ENCODE measurements at places on chromosomes 1 and 21.

DNA sequence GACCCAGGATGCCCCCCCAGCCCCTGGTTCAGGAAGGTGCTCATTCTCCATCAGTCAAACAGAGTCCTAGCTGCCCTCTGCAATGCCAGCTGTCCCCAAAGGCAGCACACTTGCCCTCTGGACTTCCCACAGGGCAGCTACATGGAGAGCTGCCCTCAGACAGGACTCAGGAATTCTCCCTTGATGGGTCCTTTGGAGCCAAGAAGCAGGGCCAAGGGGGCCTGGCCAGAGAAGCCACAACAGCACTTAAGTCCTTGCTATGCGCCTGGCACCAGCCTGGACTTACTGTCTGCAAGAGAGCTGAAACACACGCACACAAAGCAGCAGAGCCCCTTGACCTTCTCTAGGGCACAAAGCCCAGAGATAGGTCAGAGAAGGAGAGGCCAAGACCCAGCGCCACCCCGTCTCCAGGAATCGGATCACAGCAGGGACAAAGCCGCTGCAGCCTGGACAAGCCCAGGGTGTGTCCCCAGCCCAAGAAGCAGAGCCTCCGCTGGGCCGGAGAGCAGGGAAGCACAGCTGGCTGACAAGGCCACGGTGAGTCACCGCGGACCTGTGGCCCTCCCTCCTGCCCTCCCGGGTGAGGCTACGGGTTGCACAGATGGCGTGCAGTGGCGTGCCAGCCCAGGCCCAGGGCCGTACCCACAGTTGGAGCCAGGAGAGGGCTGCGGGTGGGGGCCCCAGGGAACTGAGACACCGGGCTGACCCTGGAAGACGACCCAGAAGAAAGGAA, 1.7 kb downstream of the WNT9A start:
- DNase-seq, result no peak

GRCh38 chr1:23591460-23592208, 32.3 kb upstream of the ID3 start:
- DNase-seq, result no peak

DNA sequence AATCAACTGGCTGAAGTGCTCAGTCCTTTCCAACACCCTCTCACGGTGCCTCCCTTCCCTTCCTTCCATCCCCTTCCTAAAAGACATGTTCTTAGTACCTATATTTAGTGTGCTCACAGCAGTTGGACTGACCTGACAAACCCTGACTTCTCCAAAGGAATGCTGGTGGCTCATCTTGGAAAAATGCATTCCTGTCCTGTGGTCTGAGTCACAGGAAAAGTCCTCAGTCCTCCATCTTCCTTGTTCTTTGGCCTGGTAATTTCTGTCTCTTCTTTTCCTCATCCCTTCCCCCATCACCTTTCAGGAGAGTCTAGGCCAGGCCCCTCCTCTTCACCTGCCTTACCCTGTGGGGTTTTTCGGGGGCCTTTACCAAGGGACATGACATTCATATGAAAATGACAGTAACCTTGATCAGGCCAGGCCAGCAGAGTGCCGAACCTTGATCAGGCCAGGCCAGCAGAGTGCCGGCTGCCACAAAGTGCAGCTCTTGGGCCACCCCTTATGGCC, 7.2 kb downstream of the ATP1B1 start:
- DNase-seq, result no peak

DNA sequence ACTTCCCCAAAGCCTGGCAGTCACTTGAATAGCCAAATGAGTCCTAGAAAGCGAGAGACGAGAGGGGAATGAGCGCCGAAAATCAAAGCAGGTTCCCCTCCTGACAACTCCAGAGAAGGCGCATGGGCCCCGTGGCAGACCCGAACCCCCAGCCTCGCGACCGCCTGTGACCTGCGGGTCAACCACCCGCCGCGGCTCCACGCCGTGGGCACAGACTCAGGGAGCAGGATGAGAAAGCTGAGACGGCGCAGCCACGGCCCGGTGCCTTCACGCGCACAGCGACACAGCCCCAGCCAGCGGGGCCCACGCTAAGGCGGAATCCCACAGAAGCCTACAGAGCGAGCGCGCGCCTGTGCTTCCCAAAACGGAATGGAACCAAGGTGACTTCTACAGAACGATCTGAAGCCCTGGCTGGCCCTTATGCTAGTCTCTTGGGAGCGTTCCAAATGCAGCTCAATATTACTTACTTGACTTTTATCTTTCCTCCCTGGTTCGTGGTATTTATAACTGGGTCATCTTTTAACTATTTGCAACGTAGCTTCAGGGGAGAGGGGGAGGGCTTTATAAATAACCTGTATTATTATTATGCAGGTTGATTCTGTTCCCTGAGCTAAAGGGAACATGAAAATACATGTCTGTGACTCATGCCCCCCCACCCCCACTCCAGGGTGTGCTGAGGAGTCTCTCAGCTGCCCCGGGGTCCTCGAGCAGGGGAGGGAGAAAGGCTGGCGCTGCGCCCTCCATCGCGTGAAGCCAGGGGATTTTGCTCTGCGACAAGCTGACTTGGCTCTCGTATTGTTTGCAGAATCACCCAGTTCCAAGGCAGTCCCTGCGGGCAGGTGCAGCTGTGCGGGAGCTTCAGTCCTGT, 1.7 kb downstream of the TSPEAR start:
- peak; percentile 4 for DNase-seq

GRCh38 chr1:186763107-186763506, 65.6 kb upstream of the PLA2G4A start:
- DNase-seq, result no peak

DNA sequence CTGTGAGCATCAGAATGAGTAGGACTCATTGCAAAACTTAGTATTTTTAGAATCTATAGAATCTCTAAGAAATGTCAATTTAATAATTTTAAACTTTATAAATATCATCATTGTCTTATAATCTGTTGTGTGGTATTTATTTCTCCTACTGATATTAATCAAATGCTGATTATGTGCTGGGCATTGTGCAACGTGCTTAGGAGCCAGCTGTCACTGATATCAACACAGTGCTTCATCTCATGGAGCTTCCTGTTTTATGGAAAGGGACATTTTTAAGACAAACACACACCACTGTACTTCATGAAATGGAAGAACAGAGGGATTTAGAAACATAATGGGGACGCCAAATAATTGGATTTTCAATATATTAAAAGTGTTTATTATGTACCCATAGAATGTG, 737.9 kb upstream of the TMPRSS15 start:
- DNase-seq, result no peak

- DNase-seq, result no peak
These were observed 30.6 kb upstream of the JUN start for GRCh38 chr1:58814251-58815068.

DNA sequence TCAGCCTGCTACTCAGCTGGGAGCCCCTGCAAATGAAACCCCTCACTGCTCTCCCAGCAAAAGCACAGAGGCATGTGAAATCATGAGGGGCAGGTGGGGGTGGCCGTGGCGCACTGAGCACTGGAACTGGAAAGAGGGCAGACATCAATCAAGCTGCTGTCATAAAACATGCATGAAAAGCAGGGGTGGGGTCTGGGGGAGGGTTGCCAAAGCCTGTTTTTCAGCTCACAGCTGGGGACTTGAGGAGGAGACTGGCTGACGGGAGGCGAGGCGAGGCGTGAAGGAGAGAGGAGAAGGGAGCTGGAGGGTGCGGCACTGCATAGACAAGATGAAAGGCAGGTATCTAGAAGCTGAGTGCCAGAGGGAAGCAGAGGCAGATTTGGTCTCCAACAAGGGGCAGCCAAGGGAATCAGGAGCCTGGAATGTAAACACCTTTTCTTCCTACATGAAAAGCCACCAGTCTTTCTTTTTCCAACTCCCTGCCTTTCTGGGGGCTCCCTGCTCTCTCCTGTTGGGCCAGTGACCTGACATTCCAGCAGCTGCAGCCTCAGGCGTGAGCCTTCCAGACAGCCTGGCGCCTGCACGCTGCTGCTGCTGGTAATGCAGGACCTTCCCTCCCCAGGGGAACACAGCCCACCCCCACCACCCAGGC, 87.0 kb downstream of the NMNAT2 start:
- DNase-seq, result no peak

- no peak for DNase-seq
These were observed 145.6 kb downstream of the FMN2 start for GRCh38 chr1:240237305-240237721.

DNA sequence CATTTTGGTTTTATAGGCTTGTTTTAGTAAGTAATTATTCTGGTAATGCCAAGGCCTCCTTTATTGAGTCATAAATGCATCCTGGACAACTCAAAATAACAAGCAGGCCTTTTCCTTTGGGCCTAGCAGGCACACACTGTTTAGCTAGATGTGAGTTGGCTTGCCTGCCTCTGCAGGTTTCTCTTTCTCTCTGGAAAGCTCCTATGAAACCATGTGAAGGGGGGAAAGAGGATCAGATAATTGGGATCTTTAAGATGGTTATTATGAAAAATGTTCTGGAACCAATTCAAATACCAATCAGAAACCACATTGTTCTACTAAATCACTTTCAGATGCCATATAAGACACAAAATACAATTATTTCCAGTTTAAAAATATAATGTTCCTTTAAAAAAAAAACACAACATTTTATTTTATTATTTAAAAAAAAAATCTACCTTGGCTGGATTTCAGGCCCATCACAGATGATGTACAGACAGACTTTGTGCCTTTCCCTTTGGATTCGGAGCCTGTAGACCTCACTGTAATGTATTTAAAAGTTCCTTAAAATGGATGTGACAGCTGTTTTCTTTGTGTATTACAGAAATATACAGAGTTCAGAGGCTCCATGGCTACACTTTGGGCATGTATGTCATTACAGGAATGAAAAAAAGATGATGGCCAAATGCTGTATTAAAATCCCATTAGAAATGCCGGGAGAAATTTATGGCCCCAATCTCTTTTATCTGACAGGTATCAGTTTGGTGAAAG, 80.2 kb downstream of the NTMT2 start:
- DNase-seq, result no peak

GRCh38 chr1:6743189-6744101, 41.8 kb upstream of the CAMTA1 start:
- DNase-seq, result no peak

DNA sequence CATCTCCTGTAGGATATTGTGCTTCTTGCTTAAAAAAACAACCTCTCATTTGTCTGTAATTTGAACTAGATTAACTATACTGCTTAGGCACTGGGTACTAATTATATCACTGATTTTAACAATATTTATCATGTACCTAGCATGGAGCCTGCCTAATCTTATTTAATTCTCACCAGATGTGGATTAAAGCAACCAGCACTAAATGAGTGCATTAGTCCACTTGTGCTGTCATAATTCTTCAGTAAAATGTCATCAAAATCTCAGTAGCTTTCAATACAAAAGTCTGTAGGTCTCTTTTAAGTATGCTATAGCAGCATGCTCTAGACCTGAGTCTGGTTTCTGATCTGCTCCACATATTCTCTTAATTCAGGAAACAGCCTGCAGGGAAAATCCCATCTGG, 368.1 kb downstream of the NCAM2 start:
- no peak for DNase-seq

DNA sequence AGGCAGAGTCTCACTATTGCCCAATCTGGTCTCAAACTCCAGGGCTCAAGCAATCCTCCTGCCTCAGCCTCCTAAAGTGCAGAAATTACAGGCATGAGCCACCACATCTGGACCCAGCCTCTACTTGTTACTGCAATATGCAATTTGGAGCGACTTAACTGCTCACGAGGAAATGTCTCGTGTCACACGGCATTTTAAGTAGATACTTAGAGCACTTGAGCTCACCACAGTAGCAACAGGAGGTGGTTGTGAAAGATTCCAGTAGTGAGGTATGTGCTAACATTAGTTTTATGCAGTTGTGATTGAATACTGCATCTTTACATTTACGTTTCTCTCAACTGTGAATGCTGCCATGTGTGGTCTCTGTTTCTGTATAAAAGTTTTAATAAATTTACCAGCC, 5.8 kb upstream of the NDUFV3 start:
- no peak for DNase-seq

DNA sequence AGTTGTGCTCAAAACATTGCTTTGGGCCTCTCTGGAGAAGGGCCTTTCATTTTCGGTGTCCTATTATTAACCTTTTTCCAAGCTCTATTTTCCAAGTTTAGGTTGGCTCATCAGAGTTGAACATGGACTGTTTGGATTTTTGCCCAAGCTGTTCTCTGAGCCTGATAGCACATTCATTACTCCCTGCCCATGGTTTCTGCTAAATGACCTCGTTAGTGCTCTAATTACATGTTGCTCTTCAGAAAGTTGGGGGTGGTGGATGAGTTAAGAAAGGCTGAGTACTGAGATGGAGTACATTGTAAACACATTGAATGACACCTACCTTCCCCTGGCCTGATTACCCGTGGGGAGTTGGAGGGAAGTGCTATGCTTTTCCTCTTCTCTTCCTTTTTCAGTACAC, 38.9 kb downstream of the LMO4 start:
- no peak for DNase-seq

GRCh38 chr1:23825762-23826522, 713 bp upstream of the HMGCL start:
- peak; percentile 42 for DNase-seq

All from CD4-positive, alpha-beta T cell treated with Interleukin-17A for 1 hour (primary cell).